Myocyte (in vitro differentiated cells): ENCODE measurements at places on chromosomes 1 and 21.

GRCh38 chr1:180345148-180345547 is 115.1 kb downstream of the LHX4 start:
- DNase-seq = no peak

- peak; percentile 99 for DNase-seq
Observed at GRCh38 chr1:24266398-24266941, 52.7 kb upstream of the GRHL3 start.

DNA sequence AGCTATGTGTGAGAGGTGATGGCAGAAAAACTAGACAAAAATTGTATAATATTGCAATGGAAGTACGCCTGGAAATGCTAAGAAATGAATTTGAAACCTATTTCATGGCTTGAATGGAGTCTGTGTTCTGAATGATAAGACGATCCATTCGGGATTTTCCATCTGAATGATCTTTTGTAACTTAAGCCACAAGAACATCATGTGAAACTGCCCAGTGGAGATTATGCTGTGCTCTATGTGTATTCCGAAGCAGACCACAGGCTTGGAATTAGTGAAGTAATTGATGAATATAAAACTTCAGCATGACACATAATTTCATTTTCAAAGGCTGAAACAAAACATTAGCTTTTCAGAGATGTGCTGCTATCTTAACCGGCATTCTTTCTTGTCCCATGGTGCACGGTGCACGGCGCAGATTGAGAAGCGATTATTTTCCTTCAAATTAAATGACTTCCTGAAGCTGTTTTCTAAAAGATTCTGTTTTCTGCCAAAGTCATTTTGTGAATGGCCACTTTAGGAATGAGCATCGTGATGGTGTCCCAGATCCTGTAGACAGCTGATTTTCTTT is 652.9 kb downstream of the PLA2G4A start:
- DNase-seq = no peak

DNA sequence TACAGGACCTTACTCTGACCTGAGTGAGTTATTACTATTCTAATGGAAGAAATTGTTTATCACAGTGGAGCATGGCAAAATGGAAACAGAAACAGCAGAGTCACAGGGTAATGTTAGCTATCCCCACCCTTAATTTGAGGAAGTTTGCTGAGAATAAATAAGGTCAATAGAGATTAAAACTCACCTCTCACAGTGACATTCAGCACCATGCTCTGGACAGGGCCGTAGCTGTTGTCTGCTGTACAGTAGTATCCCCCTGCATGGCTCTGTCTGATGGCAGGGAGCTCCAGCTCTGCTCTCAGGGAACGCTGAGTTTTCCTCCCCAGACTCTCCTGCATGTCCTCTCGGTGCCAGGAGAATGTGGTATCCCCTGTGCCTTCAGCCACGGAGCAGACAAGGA is 11.9 kb downstream of the FCRL4 start:
- no peak for DNase-seq

GRCh38 chr1:71850936-71851335 is 431.4 kb downstream of the NEGR1 start:
- DNase-seq = peak; percentile 6

DNA sequence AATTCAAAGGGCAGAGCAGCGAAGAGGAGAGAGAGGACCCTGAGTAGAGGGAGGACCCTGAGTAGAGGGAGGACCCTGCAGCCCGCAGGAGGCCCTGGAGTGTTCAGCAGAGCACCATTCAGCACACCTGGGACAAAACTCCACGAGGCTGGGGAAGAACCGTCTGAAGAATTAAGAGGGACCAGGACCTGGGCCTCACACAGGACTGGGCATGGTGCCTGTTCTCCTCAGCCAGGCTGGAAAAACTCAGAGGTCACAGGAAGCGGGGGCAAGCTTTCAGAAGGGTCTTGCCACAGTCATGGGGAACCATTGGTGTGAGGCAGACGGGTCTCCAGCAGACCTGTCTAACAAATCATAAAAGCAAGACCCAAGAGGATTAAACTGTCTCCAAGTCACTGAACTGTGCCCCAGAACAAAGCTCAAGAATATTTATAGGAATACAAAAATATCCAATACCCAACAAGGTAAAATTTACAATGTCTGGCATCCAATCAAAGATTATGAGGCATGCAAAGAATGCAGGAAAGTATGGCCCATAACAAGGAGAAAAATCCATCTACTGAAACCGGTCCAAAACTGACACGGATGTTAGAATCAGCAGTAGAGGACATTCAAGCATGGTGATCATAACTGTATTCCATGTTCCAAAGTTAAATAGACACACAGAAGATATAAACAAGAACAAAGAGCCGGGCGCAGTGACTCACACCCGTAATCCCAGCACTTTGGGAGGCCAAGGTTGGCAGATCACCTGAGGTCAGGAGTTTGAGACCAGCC is 30.6 kb downstream of the MORN1 start:
- no peak for DNase-seq

DNA sequence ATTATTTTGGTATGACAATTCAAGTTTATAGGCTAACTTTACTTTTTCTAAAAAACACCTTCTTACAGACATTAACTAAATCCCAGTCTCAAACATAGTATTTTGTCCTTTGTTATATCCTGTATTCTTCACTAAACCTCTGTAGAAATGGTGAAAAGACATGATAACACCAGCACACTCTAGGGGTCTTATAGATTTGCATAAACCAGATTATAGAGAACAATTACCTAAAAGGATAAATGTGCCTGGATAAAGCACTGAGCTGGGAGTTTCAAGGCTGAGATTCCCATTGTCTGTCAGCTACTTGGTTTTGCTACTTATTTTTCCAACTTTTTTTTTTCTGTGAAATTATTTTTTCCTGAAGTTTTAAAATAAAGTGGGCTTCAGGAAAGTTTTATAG is 1288.6 kb upstream of the TMPRSS15 start:
- no peak for DNase-seq

DNA sequence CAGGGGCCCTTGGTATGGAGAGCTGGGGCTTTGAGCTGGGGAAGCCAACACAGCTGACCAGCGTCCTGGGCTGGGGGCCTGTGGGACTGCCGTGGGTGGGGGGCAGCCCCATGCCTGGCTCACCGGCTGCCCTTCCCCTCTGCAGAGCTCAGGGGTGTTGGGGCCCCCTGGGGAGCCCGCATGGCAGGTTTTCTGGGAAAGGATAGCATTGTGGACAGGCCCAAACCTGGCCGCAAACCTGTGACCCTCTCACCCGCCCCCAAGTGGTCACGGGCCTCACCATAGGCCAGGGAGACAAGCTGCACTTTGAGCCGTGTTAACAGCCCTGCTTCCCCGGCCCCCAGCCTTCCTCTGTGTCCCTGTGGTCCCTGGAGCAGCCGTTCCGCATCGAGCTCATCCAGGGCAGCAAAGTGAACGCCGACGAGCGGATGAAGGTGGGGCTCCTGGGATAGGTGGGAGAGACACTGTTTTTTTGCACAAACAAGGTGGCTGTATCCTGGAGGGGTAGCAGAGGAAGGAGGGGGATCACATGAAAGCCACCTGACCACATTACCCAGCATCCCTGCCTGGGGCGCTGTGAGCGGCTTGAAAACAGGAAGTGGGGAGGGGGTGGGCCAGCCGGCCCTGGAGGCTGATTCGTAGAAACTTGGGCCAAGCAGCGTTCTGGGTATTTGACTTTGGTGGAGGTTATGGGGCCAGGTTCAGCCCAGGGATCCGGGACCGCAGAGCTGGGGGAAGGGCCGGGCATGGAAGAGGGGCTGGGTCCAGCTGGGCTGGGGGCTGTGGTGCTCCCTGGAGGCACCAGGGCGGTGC is 65.9 kb downstream of the PIK3CD start:
- DNase-seq = no peak

GRCh38 chr1:214289574-214290272 is 8.8 kb downstream of the SMYD2 start:
- DNase-seq = no peak
